ENCODE measurements at places on chromosomes 11 and 22. TPM values are rescaled to one million over a fixed set of nuclear protein-coding genes. Genes with fewer than 3 reads are reported as not detected.

Gene KRTAP5-10
- not detected for total RNA-seq

DNA sequence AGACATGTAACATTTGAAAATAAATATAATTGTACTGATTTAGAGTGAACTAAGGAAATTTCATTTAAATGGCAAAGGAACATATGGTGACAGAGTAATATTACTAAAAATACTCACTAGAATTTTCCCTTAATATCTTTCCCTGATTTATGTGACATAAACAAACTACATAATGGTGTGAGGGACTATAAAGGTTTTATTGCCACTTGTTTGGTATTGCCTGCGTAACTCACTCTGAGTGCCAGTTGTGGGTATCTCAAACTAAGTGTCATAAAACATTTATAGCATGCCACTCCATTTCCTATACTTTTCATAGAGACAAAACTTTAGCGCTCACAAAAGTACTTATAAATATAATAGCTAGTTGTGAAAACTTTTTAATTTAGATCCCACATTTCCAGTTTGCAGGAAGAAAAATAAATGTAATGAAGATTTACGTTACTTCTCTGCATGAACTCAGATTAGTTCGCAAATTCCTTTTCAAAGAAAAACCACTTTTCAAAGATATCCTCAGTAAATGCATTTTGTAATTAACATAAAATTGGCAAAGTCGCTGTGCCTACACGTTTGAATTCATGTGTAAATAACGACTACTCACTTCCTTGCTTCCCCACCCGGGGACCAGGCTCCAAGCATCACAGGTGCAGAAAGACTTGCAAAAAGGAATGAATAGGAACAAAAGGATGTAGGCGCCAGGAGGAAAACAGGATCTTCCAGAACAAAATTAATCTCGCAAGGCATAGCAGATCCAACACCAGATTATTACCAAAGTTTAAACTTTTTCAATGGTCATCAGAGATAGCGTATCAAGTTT lies 1.6 kb upstream of the QSER1 start:
- no peak overlapping the region for H3K27ac ChIP-seq
- DNase-seq = peak; percentile 79
- peak overlapping the region; percentile 87 for H3K4me3 ChIP-seq
- peaks cover 3% of the 10 kb centered on the region for H3K4me1 ChIP-seq

DNA sequence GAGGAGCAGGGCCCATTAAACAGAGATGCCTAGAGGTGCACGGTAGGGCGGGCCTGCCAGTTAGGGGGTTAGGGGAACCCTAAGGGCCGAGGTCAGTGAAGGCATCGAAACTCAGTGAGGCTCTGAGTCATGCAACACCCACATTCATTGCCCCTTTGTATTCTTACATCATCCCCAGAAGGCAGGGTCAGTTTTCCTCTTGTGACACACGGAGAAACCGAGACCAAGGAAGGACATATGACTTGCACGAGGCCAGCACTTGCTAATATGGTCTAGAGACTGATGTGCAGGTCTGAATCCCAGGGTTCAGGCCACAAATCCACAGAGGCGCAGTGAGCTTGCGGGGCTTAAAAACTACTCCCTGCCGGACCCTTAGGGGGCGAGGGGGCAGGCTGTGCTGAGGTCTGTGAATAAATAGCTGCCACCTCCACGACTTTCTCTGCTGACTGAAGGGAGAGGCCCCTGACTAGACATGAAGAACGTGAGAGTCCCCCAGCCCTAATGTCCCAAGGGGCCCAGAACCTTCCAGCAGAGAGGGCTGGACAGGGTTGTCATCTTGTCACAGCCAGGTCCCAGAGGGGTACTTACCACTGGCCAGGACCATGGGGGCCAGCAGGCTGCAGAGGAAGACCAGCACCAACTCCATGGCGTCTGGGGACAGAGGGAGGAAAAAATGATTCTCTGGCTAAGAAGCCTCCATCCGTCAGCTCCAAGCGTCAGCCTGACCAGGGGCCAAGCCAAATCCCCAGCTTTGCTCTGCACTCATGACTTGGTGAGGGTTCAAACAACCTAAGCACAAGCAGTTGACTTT lies 17.8 kb upstream of the FXYD2 start:
- H3K27me3 ChIP-seq = no peaks in the 10 kb centered on the region
- no peak overlapping the region for H3K4me3 ChIP-seq
- peak; percentile 44 for DNase-seq
- peaks cover 28% of the 10 kb centered on the region for H3K36me3 ChIP-seq
- H3K4me1 ChIP-seq = no peaks in the 10 kb centered on the region

- no peak overlapping the region for H3K4me3 ChIP-seq
- no peak overlapping the region for H3K27ac ChIP-seq
- DNase-seq = no peak
- H3K36me3 ChIP-seq = no peaks in the 10 kb centered on the region
Measured at GRCh38 chr11:103995896-103996295, 40.5 kb upstream of the DDI1 start.

- peaks cover 9% of the 10 kb centered on the region for H3K4me1 ChIP-seq
- no peaks in the 10 kb centered on the region for H3K36me3 ChIP-seq
- no peaks in the 10 kb centered on the region for H3K27me3 ChIP-seq
- no peak for DNase-seq
- H3K4me3 ChIP-seq = no peak overlapping the region
- H3K27ac ChIP-seq = no peak overlapping the region
Measured at GRCh38 chr22:39129081-39129480, 23.4 kb downstream of the CBX7 start.

DNA sequence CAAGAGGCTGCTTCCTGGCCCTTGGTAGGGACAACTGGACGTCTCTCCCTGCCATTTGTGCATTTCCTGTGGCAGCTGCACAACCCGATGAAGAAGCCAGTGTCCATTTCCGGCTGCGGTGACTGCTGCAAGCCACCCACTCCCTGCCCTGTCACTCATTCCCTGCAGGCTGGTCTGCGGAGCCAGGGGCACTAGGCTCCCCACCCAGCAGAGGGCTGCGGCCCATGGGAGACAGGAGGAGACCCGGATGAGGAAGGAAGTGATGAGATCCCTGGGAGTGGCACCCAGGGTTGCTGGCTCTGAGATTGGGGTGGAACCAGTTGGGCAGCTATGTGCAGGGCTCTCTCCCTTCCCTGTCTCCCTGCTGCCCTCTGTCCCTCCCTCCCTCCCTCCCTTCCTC lies 10.0 kb upstream of the MYRF start:
- H3K27me3 ChIP-seq = no peaks in the 10 kb centered on the region
- no peak overlapping the region for H3K4me3 ChIP-seq
- H3K4me1 ChIP-seq = peaks cover 5% of the 10 kb centered on the region
- DNase-seq = no peak

DNA sequence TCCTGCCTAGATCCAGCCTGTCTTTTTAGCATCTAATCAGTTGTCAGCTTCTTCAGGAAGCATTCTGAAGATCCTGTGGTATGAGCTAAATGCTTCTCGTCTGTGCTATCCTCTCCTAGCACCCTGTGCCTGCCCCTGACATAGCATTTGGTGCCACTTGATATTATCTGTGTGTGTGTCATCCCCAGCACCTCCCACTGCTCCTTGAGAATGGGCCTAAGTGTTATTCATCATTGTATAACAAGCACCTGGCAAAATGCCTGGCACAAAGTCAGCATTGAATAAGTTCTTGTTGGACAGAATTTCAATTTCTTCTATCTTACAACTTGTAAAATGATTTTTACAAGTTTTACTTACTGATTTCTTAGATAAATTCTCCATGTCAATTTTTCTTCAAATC lies 28.1 kb upstream of the OLFML1 start:
- no peaks in the 10 kb centered on the region for H3K36me3 ChIP-seq
- no peak overlapping the region for H3K4me3 ChIP-seq
- H3K27ac ChIP-seq = no peak overlapping the region
- H3K4me1 ChIP-seq = peaks cover 2% of the 10 kb centered on the region
- H3K27me3 ChIP-seq = no peaks in the 10 kb centered on the region
- no peak for DNase-seq

DNA sequence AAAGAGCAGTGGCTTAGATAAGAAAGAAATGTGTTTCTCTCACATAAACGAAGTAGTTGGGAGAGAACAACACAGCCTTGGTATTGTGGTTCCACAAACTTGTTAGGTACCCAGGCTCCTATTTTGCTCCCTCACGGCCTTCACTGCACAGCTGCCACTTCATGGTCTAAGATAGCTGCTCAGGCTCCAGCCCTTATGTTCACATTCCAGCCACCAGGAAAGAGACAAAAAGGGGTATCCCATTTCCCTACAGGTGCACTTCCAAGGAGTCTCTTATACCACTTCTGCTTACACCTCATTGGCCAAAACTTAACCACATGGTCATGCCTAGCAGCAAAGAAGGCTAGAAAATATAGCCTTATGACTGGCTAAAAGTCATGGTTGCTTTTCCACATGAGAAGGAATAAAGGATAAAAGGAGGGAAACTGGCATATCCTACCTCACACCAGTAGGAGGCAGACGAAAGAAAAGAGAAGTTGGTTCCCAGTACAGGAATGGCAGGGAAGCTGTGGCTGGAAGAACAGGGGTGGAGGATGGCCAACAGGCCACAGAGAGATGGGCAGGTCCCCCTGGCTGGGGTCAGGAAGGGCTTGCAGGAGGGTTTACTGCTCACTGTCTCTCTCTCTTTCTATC lies 5.4 kb upstream of the HDHD5 start:
- H3K27ac ChIP-seq = no peak overlapping the region
- H3K27me3 ChIP-seq = no peaks in the 10 kb centered on the region
- H3K4me1 ChIP-seq = no peaks in the 10 kb centered on the region
- DNase-seq = peak; percentile 64
